ENCODE measurements at places on chromosomes 7 and 10.

DNA sequence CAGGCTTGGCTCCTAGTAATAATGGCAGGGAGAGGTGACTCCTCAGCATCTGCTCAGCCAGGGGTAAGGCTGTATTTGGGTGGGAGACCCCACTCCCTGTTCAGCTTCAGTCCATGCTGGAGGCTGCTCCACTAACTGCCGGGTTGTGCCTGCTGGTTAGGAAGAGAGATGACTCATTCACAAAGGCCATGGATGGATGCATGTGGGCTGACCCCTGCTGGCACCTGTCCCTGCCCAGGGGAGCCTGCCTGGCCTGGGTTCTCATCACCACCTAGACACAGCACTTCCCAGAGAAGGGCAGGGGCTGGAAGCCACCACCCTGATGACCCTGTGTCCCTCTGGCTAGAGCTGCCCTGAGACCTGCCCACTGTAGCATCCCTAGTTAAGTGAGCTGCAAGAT lies 59.0 kb downstream of the VSTM4 start:
- DNase-seq: peak; percentile 14

- DNase-seq: no peak
These were observed 12.5 kb upstream of the KEL start for GRCh38 chr7:142974626-142975025.

GRCh38 chr10:120394446-120394845 lies 62.6 kb upstream of the PLPP4 start:
- no peak for DNase-seq

GRCh38 chr7:70182521-70182920 lies 584.2 kb downstream of the AUTS2 start:
- no peak for DNase-seq

- peak; percentile 78 for DNase-seq
These were observed 66.7 kb upstream of the ATP6V0A4 start for GRCh38 chr7:138864667-138865066.

DNA sequence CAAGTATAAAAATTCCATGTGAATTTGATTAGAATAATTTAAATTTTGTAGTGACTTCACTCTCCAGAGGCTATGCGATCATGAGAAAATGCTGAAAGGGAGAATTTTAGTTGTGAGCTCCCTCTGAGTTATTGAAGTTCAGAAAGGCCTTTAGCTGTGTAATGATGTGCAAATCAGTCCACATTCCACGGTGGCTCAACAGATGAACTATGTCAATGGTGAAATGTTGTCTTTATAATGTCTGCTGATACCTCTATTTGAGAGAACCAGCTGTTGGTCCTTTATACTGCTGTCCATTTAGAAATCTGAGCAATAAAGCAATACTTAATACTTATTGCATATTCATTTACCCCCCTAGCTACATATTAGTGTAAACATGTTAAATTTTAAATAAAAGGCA lies 7.1 kb upstream of the ITGB8 start:
- DNase-seq: peak; percentile 68

DNA sequence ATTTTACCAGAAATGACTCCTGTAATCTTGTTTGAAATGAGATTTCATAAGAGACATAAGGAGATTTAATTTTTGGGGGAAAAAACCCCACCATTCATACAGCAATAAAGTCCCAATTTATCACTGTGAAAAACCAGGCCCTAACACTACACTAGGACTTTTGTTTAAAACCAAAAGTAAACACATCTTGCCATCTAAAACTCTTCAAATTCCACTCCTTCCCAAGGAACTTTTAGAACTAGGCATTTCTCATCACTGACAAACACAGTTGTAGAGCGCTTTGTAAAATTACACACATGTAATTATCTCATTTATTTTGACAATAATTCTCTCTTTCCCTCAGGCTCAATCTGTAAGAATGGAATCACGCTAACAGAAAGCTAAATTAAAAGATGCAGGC lies 128.1 kb upstream of the C1QL3 start:
- DNase-seq: peak; percentile 21

DNA sequence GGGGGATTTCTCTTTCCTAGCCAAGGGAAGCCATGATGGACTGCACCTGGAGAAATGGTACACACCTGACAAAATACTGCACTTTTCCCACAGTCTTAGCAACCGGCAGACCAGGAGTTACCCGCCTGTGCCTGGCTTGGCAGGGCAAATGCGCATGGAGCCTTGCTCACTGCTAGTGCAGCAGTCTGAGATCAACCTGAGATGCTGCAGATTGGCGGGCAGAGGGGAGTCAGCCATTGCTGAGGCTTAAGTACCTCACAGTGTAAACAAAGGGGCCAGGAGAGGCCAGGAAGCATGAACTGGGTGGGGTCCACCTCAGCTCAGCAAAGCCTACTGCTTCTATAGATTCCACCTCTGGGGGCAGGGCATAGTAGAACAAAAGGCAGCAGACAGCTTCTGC lies 49.4 kb downstream of the OR13A1 start:
- no peak for DNase-seq

DNA sequence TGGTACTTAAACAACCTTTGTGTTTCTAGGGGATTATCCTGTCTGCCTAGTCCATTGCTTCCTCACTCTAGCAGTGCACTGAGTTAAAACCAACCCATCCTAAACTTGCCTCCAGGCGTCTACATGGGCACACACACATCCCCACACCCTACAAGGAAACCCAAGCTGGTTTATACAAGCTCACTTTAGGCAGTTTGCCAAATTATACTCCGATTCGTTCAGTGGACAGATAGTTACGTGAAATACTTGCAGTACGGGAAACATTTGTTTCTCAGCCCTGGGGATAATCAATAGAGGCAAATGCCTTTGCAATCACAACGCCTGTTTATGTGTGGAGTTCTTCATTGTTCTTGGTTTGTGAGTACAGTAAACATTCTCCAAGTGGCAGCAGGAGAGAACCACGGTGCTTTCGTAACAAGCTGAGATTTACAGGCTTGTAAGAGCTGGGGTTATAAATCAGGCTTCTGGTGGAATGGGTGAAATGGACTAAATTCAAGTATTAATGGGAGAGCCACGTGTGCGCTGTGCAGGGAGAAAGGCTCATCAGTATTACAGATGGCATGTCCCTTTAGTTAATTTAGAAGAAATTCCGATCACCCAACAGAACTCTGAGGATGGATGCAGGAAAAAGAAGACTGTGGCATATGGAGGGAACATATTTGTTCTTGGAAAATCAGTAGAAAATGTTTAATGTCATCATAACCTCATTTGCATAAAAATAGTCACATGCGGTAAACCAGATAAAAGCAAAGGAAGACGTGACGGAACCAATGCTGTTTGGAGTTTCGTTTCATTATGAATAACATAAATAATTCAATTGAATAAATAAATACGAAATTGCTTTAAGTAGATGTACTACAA lies 217.1 kb downstream of the GALNT17 start:
- DNase-seq: no peak

- no peak for DNase-seq
These were observed 1.1 kb downstream of the RALA start for GRCh38 chr7:39624442-39624807.

- DNase-seq: peak; percentile 22
These were observed 780 bp downstream of the CYP3A5 start for GRCh38 chr7:99679032-99679399.

GRCh38 chr7:90239625-90240228 lies 5.2 kb upstream of the CFAP69 start:
- no peak for DNase-seq

- DNase-seq: no peak
These were observed 31.7 kb downstream of the POLR1F start for GRCh38 chr7:19677180-19677579.

- DNase-seq: no peak
These were observed 23.9 kb upstream of the CALD1 start for GRCh38 chr7:134755422-134756022.
